ENCODE measurements at places on chromosomes 2 and 18.

DNA sequence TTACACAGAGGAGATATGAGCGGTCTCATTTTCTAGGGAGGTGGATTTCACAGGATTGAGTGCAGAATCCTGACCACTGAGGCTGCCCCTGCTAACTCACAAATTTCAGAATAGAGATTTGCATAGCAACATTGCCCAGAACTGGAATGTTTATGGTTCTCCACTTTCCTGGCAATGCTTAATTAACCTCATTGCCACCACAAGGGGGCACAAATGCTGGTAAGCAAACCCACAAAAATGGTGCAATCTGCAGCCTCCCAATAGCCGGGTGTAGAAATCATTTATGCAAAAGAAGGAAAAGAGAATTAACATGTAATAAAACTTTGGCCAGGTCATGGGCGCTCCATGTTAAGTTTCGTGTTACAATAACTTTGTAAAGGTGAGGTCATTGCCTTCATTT, 112.4 kb downstream of the CYRIA start:
- peak; percentile 50 for DNase-seq

GRCh38 chr2:149430743-149431736, 100.7 kb downstream of the LYPD6 start:
- no peak for DNase-seq

GRCh38 chr2:163703386-163703785, 32.4 kb downstream of the FIGN start:
- no peak for DNase-seq

GRCh38 chr2:63589148-63589958, 590 bp downstream of the MDH1 start:
- DNase-seq = peak; percentile 15

- no peak for DNase-seq
These were observed 14.5 kb downstream of the CYP26B1 start for GRCh38 chr2:72132981-72133720.
